Pancreas (tissue), 10 donors: ENCODE measurements at places on chromosomes 13 and 19. TPM values are rescaled to one million over a fixed set of nuclear protein-coding genes. Genes with fewer than 3 reads are reported as not detected.

ZNF681 gene
- 2.1 TPM for total RNA-seq

DENND1C gene
- 3.2 TPM for total RNA-seq

GRCh38 chr19:31981545-31981944 lies 363.9 kb upstream of the ZNF507 start:
- DNase-seq = no peak

DNA sequence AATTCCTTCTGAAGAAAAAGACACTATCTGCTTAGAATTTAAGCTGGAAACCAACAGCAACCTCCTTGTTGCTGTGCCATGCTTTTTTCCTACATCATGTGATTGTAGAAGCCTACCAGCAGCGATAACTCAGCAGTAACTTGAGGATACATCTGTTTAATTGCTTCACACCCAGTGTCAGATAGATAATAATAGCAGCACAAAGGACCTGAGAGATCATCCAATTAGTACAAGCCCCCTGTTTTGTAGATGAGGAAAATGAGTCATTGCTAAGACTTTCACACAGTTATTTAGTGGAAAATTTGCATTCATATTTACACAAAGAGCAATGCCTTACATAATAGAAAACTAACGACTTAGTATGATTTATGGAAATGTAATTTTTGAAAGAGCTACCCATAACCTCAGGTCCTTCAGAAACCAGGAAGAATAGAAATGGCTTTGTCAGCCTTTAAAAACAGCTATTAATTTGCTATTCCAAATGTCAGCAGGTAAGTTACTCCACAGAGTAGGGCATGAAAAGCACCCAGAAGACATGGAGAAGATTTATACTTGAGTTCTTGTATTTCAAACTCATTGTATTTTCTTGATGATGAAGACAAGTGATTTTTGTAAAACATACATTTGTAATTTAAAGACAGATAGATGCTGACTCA lies 93.7 kb upstream of the SGCG start:
- no peak for DNase-seq

- no peak for DNase-seq
Measured at GRCh38 chr13:44165221-44165888, 208.3 kb upstream of the SERP2 start.
